GM10248 (cell line): ENCODE measurements at places on chromosomes 12 and 14.

DNA sequence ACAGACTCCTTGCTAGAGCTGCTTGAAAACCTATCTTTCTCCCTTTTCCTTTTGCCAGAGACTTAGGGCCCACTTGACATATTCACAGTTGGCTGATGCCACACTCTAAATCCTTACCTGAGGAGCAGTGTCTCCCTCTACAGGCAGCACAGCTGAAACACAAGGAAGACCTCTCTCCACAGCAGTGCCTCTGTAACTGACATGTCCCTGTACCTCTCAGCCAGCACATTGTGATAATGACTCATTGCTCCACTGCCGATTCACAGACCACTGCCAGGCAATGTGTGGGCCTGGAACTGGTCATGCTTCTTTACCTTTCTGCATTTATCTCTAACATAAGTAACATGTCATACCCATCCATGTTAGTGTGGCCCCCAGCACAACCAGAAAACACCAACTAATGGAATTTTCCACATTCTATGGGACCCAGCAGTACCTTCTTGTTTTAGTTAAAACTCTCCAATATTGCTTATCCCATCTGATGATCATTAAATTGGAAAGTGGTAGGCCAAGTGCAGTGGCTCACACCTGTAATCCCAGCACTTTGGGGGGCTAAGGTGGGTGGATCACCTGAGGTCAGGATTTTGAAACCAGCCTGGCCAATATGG is 56.5 kb downstream of the GTF2A1 start:
- DNase-seq = peak; percentile 57

DNA sequence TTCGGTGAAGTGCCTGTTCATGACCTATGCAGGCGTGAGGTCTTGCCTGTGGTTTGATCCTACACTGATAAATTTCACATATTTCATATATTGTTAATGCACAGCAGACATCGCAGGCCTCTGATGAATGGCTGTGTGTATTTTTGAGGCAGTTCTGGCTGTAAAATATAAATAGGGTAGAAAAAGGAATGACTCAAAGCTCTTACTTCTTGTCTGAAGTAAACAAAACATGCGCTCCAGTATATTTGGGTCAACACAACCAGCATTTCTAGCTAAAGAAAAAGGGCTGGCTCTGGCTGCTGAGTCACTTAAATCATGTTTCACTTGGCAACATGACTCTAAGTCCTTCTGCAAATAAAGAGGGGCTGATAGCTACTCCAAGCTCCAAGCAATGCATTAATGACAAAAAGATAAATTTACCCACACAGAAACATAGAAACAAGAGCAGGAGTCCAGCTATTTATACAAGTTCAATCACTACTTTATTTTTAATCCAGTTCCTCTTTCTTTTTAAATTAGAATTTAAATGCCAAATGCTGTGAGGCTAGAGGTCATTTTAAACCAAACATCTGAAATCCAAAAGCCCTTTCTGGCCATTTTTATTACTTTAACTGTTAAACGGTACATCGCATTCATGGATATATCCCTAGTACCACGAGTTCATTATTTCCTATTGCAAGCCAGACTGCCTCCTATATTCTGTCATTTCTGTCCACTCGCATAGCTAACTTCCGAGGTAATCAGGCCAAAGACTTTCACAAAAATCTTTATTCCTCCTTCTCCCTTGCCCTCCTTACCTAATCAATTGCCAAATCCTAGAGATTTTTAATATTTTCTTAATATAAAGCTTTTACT is 54.3 kb upstream of the TMCC3 start:
- no peak for DNase-seq

DNA sequence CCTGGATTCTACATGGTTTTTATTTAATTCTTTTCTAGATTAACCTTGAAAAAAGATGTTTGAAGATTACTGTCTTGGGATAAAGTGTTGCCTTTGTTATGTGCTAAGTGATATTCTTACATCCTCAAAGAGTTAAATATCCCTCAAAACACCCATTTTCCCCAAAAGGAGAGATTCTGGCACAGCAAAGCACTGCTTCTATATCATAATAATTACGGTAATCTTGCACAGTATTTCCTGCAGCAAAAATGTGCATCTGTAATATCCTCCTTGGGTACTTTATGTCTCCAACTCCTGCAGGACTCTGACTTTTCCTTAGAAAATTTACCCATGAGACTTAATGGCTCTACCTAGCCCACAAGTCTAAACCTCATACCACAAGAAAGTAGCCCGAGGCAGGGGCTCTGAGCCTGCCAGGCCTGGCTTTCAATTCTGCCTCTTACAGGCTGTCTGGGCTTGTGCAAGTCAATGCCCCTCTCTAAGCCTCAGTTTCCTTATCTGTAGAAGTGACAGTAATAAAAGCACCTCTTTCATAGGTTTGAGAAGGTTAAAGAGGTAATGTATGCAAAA is 45.8 kb downstream of the SVOP start:
- DNase-seq = no peak

DNA sequence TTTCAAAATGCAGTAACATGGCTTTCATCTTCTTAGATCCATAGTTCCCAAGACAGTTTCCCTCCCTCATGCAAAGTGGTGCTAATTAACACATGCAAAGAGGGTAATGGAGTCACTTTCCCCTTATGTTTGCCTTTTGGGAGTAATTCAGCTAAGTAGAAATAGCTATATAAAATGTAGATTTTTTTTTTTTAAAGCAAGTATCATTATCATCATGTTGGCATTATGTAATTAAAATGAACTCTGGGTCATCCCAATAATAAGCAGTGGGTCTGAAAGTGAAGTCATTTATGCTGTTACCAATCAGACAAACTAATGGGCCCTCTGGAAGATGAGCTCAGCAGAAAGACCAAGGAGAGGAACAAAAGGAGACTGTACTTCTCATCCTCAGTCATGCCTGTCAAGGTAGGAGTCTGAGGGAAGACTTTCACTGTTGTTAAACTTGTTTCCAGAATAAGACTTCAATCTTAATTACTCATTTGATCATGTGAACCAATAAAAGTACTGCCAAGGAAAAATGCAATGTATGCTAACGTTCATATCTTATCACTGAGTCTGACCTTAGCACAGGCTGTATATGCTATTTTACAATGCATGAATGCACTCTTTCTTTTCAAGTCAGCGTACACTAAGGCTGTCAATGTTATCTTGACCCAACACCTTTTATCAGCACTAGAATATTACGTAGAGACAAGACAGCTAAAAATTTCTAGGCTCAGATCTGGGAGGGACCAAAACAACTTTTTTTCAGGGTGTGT is 26.8 kb downstream of the AREL1 start:
- DNase-seq = no peak

DNA sequence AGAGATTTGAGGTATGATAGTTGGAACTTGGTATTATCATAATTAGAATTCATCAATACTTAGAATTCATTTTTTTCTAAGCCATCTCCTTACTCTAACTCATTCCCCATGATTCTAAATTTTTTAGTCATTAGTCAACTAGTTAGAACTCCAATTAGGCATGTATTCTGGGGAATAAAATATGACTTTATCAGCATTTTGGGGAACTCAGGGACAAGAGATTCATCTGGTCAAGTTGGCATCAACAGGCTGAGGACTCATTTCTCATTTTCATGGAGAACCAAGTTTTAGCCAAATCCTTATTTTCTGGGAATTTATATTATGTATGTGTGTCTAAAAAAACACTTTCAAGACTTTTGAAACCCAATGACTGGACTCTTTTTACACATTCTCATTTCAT is 29.2 kb downstream of the DIP2B start:
- DNase-seq = no peak

DNA sequence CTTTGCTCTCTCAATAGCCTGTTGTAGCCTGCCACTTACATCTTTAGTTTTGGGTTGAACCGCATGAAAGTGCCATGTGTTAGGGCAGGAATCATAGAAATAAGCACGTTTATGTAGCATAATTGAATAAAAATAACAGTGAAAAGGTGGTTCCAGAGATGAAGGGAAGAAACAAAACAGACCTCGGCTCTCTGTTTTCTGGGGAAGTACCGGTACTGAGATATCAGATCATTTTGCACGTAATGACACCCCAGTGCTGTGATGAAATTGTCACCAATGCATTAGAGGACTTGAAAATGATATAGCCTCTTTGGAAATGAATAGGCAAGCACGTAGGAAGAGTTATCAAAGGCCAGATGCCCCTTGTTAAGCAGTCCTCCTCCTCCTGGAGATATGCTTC is 42.5 kb upstream of the DLK1 start:
- no peak for DNase-seq

DNA sequence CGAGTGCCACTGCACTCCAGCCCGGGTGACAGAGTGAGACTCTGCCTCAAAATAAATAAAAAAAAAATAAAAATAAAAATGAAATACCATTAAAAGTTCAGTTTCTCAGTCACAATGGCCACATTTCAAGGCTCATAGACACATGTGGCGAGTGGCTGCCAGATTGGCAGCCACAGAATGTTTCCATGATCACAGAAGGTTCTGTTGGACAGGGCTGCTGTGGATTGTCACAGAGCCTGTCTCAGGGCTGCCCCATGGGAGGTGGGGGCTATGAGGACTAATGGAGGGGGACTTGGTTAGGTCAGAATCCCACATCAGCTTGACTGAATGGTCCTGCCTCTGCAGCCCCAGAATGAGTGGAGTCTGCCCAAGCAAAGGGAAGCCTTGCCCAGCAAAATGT is 3.8 kb upstream of the PLA2G1B start:
- DNase-seq = no peak

- DNase-seq = no peak
These were observed 3.0 kb downstream of the ARHGAP5 start for GRCh38 chr14:32080001-32080510.

DNA sequence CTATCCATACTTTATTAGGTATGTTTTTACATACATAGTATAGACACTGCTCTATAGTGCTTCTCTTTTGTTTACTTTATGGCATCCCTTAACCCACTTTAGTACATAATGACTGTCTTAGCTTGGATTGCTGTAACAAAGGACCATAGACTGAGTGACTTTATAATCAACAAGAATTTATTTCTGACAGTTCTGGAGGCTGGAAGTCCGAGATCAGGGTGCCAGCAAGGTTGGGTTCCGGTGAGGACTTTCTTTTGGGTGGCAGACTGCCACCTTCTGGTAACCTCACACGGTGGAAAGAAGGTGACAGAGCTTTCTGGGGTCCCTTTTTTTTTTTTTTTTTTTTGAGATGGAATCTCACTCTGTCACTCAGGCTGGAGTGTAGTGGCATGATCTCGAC is 48.6 kb upstream of the PPM1H start:
- no peak for DNase-seq

DNA sequence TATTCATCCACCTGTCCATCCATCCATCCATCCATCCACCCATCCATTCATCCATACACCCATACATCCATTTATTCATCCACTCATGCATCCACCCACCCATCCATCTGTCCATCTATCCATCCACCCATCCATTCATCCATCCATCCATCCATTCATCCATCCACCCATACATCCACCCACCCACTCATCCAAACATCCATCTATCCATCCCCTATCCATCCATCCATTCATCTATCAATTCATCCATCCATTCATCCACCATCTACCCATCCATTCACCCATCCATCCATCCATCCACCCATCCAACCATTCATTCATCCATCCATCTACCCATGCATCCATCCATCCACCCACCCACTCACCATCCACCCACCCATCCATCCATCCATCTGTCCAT is 142.6 kb upstream of the SFSWAP start:
- DNase-seq = no peak

- DNase-seq = no peak
These were observed 783 bp upstream of the TUBA1B start for GRCh38 chr12:49131894-49132461.

- DNase-seq = no peak
These were observed 18.5 kb downstream of the BDKRB1 start for GRCh38 chr14:96274543-96274942.

DNA sequence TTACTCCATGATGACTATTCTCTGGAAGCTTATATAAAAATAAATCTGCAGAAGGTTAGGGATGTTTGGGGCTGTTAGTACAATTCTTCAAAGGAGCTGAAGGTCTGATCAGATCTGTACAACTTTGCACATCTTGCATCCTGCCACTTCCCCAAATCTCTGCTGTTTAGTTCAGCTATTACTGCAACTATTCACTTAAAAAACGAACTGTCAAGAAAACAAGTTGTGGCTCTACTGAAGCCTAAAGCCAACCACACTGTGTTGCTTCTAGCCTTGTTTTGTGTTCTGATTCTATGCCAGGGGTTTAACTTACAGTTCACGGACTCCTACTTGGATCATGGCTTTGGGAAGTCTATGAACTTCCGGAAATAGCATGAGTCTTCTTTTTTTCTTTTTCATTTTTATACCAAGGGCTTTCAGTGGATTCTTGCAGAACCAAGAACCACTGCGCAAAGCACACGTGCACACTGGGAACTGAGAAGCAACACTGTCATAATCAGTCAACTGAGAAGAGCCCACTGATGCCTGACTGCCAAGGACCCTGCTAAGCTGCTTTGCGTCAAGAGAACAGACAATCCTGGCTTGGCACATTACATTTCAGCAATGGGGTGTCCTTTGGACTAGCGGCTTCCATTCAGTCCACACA is 66.3 kb upstream of the EEA1 start:
- DNase-seq = peak; percentile 38

- peak; percentile 34 for DNase-seq
These were observed 485.9 kb downstream of the APAF1 start for GRCh38 chr12:99130808-99131553.

DNA sequence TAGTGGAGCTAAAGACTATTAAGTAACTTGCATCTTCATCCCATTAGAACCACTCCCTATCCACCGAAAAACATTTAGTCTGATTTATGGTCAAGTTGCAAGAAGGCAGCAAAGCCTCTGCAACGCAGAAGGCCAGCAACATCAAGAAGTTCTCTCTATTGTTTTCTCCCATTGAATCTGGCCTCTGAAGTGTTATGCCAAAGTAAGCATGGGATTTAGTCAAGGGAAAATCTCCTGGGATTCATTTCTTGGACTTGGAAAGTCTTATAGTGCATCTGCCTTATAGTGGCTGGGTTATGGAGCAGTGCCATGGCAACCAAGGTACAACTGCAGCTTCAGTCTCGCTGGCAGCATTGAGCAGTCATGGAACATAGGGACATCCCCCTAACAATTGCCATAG is 87.7 kb upstream of the KRR1 start:
- DNase-seq = no peak

- no peak for DNase-seq
These were observed 3.5 kb downstream of the MYF6 start for GRCh38 chr12:80710727-80711449.

GRCh38 chr12:30797689-30798088 is 42.9 kb upstream of the CAPRIN2 start:
- DNase-seq = no peak

DNA sequence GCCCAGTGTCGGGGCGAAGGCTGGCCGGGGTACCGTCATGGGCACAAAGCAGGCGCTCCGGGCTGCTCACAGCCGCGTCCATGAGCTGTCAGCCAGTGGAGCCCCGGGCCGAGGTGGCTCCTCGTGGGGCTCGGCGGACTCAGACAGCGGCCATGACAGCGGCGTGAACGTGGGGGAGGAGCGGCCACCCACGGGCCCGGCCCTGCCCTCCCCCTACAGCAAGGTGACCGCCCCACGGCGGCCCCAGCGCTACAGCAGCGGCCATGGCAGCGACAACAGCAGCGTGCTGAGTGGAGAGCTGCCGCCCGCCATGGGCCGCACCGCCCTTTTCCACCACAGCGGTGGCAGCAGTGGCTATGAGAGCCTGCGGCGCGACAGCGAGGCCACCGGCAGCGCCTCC is 39.0 kb downstream of the KIF26A start:
- DNase-seq = no peak

- DNase-seq = no peak
These were observed 11.3 kb downstream of the CLSTN3 start for GRCh38 chr12:7141351-7142005.
